ENCODE measurements at places on chromosomes 1 and 21.

DNA sequence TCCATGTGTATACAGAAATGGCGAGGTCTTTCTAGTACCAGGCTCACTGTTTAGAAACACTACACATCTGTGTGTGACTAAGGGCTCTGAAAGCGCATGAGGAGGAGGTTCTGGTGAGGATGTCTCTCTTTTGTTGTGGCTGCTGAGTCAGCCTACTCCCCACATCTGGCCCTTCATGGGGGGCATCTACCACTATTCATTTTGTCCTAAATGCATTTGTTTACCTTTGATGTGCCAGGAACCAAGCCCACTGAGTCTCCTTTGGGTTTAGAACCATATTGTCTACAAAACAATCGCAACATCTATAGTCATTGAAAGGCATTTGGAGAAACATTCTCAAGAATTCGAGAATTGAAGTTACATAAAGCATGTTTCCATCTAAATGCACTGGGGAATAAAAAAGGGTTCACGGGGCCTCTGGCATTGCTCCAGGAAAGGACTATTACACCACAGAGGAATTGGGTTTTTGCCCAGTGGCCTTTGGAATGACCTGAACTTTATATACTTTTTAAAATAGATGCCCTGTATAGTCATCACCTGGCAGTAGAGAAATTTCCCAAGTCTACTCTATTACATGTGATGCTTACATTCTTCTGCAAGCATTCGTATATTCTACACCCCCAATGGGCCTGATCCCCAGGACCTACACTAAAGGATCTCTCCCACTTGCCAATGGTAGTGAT lies 35.1 kb upstream of the ADORA3 start:
- DNase-seq, result no peak

GRCh38 chr1:177278626-177279390 lies 108.0 kb downstream of the BRINP2 start:
- DNase-seq, result no peak

- no peak for DNase-seq
These were observed 128.2 kb upstream of the HOOK1 start for GRCh38 chr1:59686574-59686973.

DNA sequence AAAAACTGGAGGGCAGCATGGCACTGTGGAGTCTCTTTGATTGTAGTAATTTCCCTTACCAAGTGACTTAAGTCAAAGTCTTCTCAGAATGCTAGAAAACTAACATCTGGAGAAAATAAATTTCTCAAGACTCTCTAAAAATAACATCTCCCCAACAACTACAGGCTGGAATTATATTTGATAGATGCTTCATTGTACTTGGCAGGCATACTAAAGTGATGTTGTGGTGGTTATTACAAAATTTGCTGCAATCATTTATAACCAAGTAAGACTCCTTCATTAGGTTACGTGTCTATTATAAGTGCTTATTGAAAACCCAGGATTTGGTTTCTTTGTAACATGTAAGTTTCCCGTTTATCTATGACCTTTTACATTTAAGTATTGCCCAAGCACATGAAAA lies 132.9 kb upstream of the NRIP1 start:
- DNase-seq, result no peak

GRCh38 chr1:2238361-2239012 lies 10.4 kb downstream of the SKI start:
- no peak for DNase-seq

DNA sequence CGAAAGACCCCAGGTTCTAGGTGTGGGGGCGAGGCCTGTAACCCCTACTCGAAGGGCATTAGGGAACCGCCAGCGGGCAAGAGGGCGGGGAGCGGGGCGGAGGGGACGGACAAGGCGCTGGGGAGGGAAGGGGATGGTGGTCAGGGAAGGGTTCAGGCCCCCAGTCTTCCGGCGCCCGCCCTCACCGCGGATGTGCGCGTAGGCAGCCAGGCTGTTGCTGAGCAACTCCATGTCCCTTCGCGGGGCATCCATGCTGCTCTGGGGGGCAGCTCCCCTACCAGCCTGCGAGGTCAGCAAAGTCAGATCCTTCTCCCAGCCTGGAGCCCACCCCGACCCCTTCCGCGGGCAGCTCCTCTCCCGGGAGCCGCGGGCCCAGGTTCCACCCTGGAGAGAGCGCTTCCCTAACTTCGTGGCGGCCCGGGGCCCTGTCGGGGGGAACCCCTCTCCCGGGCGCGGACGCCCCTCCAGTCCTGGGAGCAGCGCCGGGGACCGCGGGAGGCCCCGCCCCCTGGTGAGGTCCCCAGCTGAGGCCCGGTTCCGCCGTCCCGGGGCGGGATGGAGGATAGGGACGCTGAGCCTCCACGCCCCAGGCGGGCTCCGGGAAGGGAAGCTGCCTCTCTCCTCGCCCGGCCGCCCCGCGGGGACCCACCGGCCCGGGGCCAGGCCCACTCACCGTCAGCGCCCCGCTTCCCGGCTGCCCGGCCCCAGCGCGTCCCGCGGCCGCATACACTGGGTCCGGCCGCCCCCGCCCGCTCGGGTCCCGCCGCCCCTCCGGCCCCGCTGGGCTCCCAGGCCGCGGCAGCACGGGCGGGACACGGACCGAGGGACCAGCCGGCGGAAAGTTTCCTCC lies 434 bp downstream of the EVA1B start:
- peak; percentile 29 for DNase-seq

DNA sequence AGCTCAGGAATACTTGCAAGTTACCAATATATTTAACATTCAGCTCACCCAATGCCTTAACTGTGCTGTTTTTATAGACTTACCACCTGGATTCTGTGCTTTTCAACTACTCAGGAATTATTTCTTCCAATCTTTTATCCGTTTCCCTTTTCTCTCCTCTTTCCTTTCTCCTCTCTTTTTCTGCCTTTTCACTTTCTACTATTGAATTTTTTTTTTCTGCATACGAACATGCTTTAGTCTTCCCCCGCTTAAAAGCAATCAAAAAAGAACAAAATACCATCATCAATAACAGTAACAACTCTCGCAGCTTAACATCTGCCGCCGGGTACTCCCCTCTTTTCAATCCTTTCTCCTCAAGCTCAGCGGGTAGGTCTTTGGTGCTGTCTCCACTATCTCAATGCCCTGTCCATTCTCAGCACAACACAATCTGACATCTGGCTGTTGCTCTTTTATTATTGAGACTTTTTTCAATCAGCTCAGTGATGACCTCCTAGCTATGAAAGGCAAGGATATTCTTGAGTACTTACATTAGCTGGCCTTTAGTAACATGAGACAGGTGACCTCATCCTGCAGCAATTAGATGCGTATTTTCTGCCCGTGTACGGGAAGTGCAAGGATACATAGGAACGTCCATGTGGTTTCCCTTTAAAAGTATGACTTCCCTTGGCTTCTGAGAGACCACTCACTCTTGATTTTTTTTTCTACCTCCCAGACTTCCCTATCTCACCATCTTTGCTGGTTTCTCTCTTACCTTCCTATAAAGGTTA lies 40.2 kb upstream of the SIPA1L2 start:
- no peak for DNase-seq

DNA sequence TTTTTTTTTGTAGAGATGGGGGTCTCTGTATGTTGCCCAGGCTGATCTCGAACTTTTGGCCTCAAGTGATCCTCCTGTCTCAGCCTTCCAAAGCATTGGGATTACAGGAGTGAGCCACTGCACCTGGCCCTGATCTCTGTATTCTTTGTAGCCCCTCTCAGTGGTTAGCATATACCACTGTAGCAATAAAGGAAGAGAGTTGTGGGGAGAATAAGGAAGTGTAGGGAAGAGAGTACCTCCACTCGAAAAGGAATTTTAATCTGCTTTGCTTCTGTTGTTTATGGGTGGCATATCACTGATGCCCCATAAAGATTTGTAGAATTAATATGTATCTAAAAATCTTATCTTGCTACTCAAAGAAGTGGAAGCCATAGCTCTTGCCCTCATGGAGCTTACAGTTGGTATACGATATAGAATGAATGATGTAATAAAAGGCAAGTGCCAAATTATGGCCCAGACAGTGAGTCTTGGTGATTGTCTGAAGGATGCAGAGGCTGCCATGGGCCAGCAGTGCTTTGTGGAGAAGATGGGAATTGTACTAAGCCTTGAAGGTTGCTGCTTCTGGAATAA lies 96.0 kb downstream of the CLIC6 start:
- DNase-seq, result no peak
